GM13977 (cell line): ENCODE measurements at places on chromosomes 5 and 9.
A peak's percentile ranks its signal among the peaks of the same experiment; 100 is the strongest.

GRCh38 chr9:91847581-91848091, 102.4 kb downstream of the ROR2 start:
- no peak for DNase-seq

DNA sequence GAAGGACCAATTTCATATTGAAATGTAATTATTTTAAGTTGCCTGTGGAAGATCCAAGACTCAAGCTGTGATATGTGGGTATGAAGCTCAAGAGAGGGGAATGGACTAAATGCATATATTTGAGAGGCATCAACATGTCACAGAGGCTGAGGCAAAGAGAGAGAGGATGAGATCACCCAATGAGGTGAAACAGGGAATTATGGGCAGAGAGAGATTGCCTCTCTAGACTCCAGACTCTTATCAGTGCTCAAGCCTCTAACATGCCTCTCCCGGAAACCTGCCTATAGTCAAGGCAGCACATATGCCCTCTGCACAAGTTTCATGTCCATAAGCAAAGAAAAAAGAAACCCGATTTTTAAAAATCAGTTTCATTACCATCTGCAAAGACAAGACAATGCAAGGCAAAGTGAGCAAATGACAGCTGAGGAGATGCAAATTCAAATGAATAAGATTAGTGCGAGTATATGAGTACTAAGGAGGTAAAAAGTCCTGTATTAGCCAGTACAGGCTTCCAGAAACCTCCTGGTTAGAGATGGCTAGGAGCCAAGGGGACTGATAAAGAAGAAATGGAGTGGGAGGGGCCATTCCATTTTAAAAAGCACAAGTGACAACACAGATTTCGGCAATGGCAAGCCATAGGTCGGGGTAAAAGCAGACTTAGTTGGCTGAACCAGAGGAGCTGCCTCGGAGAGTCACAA, 9.4 kb downstream of the APTX start:
- DNase-seq: no peak

- DNase-seq: no peak
Observed at GRCh38 chr5:95281226-95281625, 3.7 kb downstream of the MCTP1 start.

DNA sequence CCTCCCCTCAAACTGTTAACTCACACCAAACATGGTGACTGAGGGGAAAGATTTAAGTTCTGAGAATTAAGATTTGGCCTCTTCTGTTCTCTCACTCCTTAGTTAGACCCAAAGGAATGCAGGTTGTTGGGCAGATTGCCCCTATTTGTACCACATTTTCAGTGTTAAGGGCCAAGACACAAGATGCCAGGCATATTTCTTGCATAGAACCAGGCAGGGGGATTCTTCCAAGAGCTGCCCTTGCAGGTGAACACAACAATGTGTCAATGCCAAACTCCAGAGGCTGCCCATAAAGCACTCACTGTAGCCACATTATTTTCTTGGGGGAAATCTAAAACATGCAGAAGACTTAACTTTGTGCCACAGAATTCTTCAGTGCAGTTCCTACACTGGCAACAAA, 14.7 kb downstream of the MPDZ start:
- DNase-seq: no peak

- peak; percentile 69 for DNase-seq
Observed at GRCh38 chr5:98774192-98775033, 950 bp downstream of the RGMB start.

DNA sequence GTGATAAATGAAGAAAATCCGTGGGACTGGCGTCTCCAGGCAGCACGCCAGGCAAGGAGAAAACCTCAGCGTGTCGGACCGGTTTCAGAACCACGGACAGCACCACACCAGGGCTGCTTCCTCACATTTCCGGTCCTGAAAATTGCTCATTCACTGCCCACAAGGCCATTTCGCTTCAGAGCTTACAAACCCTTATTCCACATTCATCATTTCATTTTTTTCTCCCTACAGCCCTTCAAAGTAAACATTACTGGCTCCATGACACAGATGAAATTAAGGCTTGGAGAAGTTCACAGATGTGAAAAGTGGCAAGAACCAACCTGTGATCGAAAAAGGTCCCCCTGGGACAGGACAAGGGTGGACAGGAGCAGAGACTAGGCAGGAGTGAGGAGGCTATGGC, 1.5 kb upstream of the GPRIN1 start:
- no peak for DNase-seq

DNA sequence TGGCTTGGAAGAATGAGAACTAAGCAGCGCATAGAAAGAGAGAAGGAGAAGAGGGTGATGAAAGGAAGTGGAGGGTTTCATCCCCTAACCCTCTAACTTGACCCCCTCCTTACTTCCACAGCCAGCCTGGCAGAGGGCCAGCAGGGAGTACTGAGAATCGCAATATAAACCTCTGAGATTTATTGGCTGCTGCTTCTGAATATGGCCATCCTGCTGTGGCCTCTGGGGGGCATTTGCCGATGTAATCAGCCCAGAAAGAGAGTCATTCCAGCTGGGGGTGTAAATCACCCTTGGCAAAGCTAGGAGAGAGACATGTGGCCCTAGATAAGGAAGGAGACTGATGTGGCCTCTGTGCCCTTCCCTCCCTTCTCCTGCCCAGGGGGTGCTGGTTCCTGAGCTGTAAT, 960 bp upstream of the GFRA3 start:
- DNase-seq: no peak

- no peak for DNase-seq
Observed at GRCh38 chr5:125467222-125467621, 720.8 kb upstream of the ZNF608 start.

DNA sequence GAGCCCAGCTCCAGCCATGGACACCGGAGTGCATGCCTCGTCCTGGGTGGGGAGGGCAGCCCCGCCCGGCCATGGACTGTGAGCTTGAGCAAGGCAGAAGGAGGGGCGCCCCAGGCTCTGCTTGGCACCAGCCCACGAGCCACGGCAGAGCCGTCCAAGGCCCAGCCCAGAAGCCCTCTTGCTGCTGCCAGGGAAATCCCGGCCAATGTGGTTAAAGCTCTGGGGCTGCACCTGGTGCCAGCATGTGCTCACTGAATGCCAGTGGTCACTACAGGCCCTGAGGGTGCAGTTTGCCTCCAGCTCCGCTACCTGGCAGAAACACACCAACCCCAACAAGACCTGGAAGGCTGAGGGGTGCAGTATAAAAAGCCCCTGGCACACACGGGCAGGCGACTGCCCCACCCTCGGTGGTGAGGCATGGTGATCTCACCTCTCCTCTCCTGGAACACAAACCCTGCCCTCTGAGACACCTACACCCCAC, 11.8 kb downstream of the BRD3 start:
- DNase-seq: no peak

- no peak for DNase-seq
Observed at GRCh38 chr9:16619914-16620520, 250.5 kb downstream of the BNC2 start.

DNA sequence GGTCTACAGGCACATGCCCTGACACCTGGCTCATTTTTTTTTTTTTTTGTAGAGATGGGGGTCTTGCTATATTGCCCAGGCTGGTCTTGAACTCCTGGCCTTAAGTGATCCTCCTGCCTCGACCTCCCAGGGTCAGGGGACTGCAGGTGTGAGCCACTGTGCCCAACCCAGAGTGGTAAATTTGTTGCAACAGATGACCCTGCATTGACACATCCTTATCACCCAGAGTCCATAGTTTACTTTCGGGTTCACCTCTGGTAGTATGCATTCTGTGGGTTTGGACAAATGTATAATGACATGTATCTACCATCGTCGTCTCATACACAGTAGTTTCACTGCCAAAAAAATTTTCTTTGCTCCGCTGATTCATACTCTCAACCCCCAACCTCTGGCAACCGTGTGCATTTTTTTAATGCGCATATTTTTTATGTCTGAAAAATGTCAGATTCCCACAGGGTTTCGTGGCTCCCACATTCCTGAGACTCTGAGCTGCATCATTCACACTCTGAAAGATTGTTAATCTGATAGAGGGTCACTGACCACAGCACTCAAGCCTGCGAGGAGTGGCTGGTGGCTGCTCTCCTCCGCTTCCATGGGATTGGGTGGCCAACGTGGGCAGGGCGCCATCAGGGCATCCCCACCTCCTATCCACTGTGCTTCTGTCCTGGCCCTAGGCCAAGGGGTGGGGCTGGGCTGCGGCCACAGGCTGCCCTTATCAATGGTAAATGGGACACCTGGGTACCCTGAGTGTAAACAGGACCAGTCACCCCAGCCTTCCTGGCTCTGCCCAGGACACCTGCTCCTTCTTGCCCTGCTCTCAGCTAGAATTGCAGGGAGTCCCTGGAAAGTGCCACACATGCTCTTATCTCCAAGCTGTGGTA, 9.6 kb downstream of the NDST1 start:
- DNase-seq: no peak
